Motor neuron (in vitro differentiated cells): ENCODE measurements at places on chromosomes 7 and 10. TPM values are rescaled to one million over a fixed set of nuclear protein-coding genes. Genes with fewer than 3 reads are reported as not detected.

AKR1B15 gene
- 0.09 and 0.21 TPM in 2 replicates for total RNA-seq

TDRD1 gene
- total RNA-seq = 0.04 and 0.05 TPM in 2 replicates

DOCK1 gene
- 81.6 and 85.4 TPM in 2 replicates for total RNA-seq

SEMA3A gene
- 11.8 and 13.2 TPM in 2 replicates for total RNA-seq

KCP gene
- total RNA-seq = 0.31 and 1.0 TPM in 2 replicates

GIMAP8 gene
- total RNA-seq = 0.10 and 0.14 TPM in 2 replicates

WDR11 gene
- 24.1 and 34.9 TPM in 2 replicates for total RNA-seq

PLXNA4 gene
- 3.3 and 3.4 TPM in 2 replicates for total RNA-seq

DLG5 gene
- total RNA-seq = 15.6 and 18.2 TPM in 2 replicates

GBX1 gene
- 0.78 and 0.89 TPM in 2 replicates for total RNA-seq

NRG3 gene
- 0.28 TPM in 1 of 2 replicates, not detected in the other for total RNA-seq

MALRD1 gene
- total RNA-seq = 0.09 and 1.1 TPM in 2 replicates

NODAL gene
- total RNA-seq = 0.21 and 0.67 TPM in 2 replicates

AOC1 gene
- 0.38 TPM in 1 of 2 replicates, not detected in the other for total RNA-seq

SAMD9L gene
- total RNA-seq = 16.8 and 17.0 TPM in 2 replicates

GHRHR gene
- 2.2 TPM in 1 of 2 replicates, not detected in the other for total RNA-seq

PTN gene
- total RNA-seq = 1.5 and 2.4 TPM in 2 replicates

PODXL gene
- total RNA-seq = 36.0 and 36.5 TPM in 2 replicates

IFT22 gene
- total RNA-seq = 21.2 and 21.8 TPM in 2 replicates
